Activated naive CD4-positive, alpha-beta T cell treated with anti-CD3 and anti-CD28 coated beads for 36 hours (primary cell): ENCODE measurements at places on chromosomes 5 and 9.

- no peak for DNase-seq
Observed at GRCh38 chr5:109907731-109908130, 218.0 kb downstream of the MAN2A1 start.

- DNase-seq: no peak
Observed at GRCh38 chr9:126123927-126124326, 202.7 kb upstream of the MVB12B start.

GRCh38 chr5:172452398-172453205 is 1.7 kb downstream of the SH3PXD2B start:
- DNase-seq: no peak

- no peak for DNase-seq
Observed at GRCh38 chr5:80576383-80576782, 6.3 kb upstream of the ANKRD34B start.

GRCh38 chr5:131109540-131110255 is 55.4 kb downstream of the HINT1 start:
- DNase-seq: peak; percentile 54

DNA sequence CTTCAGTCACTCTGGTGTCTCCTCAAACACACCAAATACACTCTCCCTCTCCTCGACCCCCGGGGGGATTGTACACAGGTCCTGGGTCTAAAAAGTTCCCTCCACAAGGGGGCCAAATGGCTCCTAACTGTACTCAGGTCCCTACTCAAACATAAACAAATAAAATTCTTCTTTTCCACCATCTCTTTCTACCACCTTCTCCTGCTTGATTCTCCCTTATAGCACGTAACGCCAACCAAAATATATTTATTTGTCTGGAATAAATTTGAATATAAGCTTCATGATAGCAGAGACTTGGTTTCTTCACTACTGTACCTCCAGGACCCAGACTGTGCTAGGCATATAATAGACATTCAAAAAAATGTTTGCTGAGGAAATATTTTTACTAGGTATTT is 21.4 kb downstream of the ZNF608 start:
- no peak for DNase-seq

GRCh38 chr5:159377653-159378052 is 47.4 kb upstream of the IL12B start:
- no peak for DNase-seq

- no peak for DNase-seq
Observed at GRCh38 chr9:110029429-110029955, 178.5 kb downstream of the C9orf152 start.

GRCh38 chr9:18294229-18294628 is 179.7 kb upstream of the ADAMTSL1 start:
- DNase-seq: no peak

DNA sequence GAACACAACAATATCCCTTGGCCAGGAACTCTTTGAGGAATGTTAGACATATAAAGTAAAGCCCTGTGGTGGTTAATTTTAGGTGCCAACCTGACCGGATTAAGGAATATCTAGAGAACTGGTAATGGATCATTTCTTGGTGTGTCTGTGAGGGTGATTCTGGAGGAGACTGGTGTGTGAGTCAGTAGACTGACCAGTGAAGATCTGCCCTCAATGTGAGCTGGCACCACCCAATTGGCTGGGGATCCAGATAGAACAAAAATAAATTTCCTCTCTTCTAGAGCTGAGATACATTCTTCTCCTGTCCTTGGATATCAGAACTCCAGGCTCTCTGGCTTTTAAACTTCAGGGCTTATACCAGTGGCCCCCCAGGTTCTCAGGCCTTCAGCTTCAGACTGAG is 56.2 kb upstream of the TNPO1 start:
- no peak for DNase-seq

- no peak for DNase-seq
Observed at GRCh38 chr5:120692325-120692724, 228.2 kb downstream of the PRR16 start.

DNA sequence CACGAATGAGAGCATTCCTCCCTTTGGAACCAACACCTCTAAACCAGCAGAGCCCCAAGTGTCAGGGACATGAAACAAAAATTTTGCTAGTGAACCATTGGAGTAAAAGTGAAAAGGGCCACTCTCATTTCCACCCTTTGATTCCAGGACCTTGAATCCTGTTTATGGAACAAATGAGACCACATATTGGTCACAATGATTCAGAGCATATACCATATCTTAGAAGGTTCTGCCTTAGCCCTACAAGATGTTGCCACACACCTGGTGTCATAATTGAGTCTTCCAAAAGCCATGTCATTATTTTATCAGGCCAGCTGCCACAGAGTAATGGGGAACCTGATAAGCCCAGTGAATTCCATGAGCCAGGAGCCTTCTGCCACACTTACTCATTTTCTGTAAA is 66.3 kb upstream of the ZBTB43 start:
- no peak for DNase-seq

DNA sequence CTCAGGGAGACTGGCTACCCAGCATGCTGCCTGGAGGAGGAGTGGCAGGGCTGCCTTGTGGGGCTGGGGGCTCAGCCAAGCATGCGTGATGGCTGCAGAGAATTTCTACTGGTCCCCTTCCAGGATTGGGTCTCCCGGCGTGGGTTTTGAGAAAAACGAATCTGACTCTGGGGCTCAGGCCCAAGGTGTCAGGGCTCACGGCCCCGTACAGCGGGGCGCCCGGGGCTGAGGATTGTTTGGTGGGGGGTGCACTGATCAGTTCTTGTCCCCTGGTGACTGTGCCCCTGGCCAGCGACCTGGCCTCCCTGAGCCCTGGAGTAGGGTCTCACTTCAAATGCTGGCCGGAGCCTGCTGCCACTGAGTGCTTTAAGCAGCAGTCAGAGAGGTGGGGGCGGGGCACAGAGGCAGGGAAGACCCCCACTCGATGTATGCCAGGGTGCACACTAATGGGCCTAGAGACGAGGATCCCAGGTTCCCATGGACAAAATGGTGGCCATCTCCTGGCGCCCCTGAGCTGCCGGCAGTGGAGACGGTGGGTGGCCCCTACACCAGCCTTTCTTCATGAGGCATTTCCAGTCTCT is 45.5 kb upstream of the RNU6ATAC start:
- no peak for DNase-seq

- no peak for DNase-seq
Observed at GRCh38 chr9:135566552-135566951, 5.0 kb downstream of the PAEP start.

GRCh38 chr5:27026063-27026462 is 12.3 kb downstream of the CDH9 start:
- no peak for DNase-seq

DNA sequence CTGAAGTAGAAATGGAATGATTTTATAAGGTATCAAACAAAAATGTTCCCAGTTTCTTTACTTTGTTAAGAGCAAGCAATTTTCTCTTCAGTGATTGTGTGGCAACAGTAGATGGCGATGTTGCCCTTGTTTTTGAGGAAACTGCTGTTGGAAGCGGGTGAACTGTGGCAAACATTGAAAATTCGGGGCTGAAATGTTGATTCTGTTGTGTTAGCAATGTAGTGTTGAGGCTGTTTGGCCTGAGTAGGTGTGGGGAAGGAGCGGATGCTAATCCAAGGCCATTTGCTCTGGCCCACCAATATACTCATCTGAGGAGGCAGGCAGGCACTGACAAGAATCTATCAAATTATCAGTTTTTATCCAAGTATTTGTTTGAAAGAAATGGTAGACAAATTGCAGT is 129.8 kb downstream of the SLC12A2 start:
- peak; percentile 73 for DNase-seq

DNA sequence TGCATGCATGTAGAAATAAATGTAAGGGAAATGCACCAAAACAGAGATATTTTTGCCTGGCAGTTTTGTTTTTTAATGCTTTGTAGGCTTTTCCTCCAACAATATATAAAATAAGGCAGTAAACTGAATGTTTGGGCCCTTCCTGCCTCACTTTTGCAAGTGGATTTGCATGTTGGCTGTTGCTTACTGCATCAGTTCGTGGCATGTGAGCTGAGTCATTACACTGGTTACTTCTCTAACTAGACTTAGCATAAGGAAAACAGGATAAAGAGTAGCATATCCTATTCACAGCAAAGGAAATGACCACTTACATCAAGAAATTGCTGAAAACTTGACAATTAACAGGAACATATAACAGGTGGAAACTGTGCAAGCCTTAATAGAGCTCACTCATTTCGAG is 113.4 kb downstream of the TLE1 start:
- no peak for DNase-seq

DNA sequence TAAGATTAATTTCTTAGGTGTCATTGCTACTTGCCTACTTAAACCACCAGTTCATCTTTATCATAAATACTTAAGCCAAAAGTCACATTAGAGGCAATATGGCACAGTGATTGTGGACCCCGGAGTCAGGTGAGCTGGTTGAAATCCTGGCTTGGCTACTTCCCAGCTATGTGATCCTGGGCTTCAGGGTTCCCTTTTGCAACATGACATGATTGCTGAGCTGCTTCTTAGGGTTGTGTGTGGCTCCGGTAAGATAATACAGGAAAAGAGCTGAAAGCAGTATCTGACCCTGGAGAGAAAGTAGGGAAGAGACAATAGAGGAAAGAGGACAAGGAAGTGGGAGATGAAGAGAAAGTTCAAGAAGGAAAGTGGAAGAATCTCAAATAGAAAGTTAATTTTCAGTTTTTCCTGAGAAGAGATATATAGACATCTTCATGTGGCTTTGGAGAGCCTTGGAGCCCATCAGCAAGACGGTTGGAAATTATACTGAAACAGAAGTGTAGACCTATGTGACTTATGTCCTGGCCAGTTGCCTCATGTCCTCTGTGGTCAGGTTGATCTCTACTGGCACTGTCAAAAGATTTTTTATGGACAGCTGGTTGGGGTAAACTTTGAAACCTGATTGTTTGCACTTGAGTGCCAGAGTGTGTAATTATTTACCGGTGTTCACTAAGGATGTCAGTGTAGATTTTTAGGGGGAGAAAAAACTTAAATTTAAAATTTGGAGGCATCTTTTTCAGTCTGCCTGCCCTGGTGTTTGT is 93.2 kb downstream of the GHR start:
- DNase-seq: no peak

DNA sequence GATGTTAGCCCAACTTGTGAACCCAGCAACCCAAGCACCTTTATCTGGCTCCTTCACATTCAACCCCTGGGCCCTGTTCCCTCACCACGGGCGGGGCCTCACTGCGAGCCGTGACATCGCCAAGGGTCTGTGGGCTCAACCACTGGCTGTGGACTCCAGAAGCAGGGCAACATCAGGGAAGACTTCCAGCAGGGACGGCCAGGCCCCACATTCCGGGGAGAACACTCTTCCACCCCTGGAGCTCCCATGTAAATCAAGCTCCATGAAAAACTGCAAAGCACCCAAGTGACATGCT is 175.3 kb downstream of the ERCC6L2 start:
- no peak for DNase-seq
